ENCODE measurements at places on chromosomes 2 and 18. TPM values are rescaled to one million over a fixed set of nuclear protein-coding genes. Genes with fewer than 3 reads are reported as not detected.

GRCh38 chr2:27250652-27251379 is 12.0 kb downstream of the SLC30A3 start:
- H3K27ac ChIP-seq, result no peak overlapping the region
- peaks cover 17% of the 10 kb centered on the region for H3K27me3 ChIP-seq
- H3K4me3 ChIP-seq, result no peak overlapping the region
- H3K36me3 ChIP-seq, result no peaks in the 10 kb centered on the region

DNA sequence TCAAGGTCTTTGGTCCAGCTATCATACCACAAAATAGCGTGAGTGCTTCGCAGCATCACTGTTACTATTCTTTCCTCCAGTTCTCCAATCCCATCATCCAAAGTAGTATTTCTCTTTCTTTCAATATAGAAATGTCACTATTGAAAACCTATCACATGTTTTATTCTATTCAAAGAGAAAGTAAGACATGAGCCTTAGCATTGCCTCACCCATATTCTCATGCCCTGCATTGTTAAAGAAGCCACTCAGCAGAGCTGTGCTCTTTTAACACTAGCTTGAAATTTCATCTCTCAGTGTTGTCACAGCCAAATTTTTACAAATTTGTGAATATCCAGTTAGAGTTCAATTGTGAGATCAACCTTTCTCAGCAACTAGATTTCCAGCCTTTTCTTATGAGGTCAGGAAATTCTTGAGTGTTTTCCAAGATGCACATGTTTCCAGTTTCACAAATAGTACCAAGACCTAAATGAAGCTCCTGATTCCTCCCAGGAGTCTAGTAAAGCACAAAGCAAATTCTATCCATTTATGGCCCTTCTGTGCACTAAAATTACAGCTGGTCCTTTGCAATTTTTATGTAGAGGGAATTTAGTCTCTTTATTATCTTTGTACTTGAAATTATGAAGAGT is 343.7 kb downstream of the SPAG16 start:
- H3K27ac ChIP-seq, result no peak overlapping the region
- no peaks in the 10 kb centered on the region for H3K36me3 ChIP-seq
- no peak for DNase-seq
- H3K27me3 ChIP-seq, result no peaks in the 10 kb centered on the region

DNA sequence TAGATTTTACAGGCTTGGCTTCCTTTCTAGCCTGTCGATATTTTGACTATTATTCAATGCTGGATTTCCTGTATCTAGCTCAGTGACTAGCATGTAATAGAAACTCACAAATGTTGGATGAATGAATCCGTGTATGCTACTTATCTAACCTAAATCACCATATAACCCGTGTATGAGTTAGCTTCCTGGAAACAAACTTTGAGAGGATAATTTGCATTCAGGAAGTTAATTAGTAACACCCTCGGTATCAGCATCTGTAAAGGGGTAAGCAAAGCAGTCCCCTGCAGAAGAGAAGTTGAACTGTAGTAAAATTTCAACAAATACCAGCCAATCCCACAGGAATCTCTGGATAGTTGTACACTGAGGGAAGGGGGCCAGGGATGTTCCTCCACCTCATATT is 269.4 kb upstream of the LRATD1 start:
- H3K36me3 ChIP-seq, result no peaks in the 10 kb centered on the region
- H3K4me3 ChIP-seq, result no peak overlapping the region
- no peak overlapping the region for H3K27ac ChIP-seq
- no peak for DNase-seq
- H3K4me1 ChIP-seq, result no peaks in the 10 kb centered on the region
- H3K27me3 ChIP-seq, result no peaks in the 10 kb centered on the region

DNA sequence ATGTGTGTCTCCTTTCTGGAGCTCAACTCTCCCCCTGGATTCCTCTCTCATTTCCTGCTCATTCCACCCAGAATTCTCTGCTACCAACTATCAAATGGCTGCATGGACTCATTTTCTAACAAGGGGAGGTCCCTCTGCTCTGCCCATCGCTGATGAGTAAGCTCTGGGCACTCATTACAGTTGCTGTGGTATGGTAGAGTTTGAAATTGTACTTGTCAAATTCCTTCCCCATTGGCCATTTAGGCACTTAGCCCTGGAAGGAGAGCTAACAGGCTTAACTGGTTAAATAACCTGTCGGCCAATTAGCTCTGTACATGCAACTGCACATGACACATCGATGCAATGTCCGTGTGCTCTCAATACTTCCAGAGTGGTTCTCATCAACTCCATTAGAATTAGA is 20.4 kb downstream of the COL6A3 start:
- no peak overlapping the region for H3K27ac ChIP-seq
- H3K4me3 ChIP-seq, result no peak overlapping the region
- H3K4me1 ChIP-seq, result no peaks in the 10 kb centered on the region
- H3K36me3 ChIP-seq, result no peaks in the 10 kb centered on the region
- H3K27me3 ChIP-seq, result no peaks in the 10 kb centered on the region

- DNase-seq, result no peak
- no peaks in the 10 kb centered on the region for H3K27me3 ChIP-seq
- no peak overlapping the region for H3K27ac ChIP-seq
- H3K4me1 ChIP-seq, result no peaks in the 10 kb centered on the region
- no peaks in the 10 kb centered on the region for H3K36me3 ChIP-seq
Measured at GRCh38 chr2:23220513-23221094, 164.4 kb upstream of the KLHL29 start.

The LINC00305 gene
- not detected for total RNA-seq
